ENCODE measurements at places on chromosomes 6 and 20.

- no peak for DNase-seq
These were observed 601.5 kb downstream of the RNF144B start for GRCh38 chr6:18988636-18989035.

GRCh38 chr20:38283236-38283635, 20.7 kb upstream of the BPI start:
- no peak for DNase-seq

DNA sequence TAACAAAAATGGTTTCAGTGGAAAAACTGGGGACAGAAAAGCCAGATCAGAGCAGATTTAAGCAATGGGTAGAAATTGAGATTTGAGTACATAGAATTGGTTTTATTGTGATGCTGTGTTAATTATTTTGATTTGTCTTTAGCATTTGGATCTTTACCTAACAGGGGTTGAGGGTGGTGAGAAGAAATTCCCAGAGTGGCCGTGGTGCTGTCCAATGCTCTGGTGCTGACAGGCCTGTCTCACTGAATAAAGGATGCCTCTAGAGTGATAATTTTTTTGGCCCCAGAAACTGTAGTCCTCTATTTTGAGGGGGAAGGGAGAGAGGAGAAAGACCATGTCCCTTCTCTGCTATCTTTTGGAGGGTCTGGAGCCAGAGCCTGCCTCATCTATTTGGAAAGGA, 79.1 kb downstream of the LYRM2 start:
- no peak for DNase-seq

DNA sequence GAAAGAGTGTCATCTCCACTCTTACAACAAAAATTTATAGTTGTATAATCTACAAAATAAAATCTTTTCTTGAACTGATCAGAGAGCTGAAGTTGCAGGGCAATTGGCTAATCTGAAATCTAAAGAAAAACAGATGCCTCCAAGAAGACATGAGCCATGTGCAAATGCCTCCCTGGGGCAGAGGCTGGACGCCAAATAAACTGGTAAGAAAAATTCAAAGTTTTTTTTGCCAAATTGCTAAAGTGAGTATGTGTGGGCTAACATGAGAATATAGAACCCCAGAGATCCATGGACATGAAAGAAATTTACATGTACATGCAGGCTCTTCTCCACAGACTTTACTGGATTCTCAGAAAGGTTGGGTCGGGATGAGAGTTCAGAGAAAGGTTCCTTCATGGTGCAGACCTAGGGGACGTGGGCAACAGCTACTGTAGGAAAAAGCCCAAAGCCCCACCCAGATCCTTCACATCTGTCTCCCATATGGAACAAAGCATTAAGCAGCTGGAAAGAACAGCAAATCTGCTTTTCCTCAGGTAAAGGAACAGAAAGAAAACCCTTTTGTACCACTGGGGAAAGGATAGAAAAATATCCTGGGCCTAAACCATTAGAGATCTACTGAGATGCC, 90.5 kb upstream of the SIRPG start:
- DNase-seq, result no peak

DNA sequence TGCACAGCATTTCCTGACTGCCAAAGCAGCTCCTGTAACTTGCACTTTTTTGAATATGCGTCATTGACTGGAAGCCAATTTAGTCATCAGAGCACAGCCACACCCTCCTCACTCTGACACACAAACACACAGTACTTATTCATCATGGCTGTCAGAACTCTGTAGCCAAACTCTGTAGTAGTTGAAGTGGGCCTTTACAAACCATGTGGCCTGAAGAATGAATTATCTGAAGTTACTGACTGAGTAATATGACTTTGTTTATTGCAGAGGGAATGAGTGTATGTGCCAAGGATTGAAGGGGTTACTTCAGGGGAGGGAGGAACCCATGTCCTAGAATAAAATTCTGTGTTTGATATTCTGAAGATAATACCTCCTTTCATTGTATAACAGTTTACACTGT, 102.7 kb downstream of the FIG4 start:
- DNase-seq, result peak; percentile 99

GRCh38 chr20:31602779-31603441, 2.2 kb upstream of the ID1 start:
- DNase-seq, result peak; percentile 82

Data from fibroblast of mammary gland (primary cell).